ENCODE measurements at places on chromosomes 4 and X.

GRCh38 chrX:13215729-13216128 is 104.1 kb downstream of the ATXN3L start:
- no peak for DNase-seq

GRCh38 chr4:17328141-17328815 is 183.6 kb downstream of the QDPR start:
- DNase-seq = no peak

DNA sequence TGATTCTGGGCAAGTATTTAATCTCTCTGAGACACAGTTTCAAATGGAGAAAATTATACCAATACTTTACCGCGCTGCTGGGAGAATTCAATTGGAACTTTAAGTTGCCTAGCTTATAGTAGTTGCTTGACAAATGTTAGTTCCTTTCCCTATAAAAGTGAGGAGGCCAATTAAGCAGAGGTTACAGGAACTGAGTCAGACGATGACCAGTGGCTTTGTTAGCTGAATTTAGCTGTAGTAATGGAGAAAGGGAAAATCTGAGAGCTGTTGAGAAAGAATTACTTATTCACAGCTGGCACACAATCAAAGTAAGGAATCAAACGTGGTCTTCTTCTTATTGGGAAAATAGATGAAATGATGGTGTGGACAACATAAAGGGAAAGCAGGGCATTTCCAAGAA is 29.6 kb downstream of the SMARCA1 start:
- no peak for DNase-seq

DNA sequence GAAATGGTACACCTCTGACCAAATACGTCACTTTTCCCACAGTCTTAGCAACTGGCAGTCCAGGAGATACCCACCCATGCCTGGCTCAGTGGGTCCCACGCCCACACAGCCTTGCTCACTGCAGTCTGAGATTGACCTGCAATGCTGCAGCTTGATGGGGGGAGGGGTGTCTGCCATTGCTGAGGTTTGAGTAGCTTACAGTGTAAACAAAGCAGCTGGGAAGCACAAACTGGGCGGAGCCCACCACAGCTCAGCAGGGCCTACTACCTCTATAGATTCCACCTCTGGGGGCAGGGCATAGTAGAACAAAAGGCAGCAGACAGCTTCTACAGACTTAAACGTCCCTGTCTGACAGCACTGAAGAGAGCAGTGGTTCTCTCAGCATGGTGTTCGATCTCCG is 52.7 kb downstream of the AMER1 start:
- no peak for DNase-seq

DNA sequence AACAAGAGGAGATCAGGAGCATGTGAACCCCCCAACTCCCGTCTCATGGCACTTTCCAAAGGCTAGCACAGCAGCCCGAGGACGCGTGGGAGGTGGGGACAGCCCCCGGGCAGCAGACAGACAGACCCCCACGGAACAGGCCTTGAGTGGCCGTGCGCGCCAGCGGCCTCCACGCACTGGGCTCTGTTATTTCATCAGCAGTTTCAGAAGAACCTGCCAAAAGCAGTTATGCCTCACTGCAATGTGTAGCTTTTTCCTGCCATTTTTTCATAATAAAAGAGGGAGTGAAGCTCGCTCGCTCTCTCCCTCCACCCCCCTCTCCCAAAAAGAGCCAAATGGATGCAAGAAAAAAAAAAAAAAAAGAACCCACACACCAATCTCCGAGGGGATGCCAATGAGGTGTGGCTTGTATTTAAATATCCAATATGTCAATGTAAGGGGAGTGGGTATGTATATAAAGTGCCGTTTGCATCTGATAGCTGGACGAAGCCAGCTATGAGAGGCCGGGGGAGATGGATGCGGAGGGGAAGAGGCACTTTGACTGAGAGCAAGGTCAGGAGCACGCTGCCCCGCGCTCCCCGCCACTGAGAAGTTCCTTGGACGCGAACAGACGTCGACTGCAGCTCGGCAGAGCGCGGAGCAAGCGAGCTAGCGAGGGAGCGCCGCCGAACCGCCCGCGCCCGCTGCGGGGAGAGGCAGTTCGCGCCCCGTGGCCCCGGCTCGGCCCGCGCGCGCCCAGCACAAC is at the start of gene FGF16:
Gene FGF16, plus strand, starts transcription at position 482 of the 745 bp plus-strand sequence. CDS start 286 bp downstream, outside the sequence.
- DNase-seq = no peak

DNA sequence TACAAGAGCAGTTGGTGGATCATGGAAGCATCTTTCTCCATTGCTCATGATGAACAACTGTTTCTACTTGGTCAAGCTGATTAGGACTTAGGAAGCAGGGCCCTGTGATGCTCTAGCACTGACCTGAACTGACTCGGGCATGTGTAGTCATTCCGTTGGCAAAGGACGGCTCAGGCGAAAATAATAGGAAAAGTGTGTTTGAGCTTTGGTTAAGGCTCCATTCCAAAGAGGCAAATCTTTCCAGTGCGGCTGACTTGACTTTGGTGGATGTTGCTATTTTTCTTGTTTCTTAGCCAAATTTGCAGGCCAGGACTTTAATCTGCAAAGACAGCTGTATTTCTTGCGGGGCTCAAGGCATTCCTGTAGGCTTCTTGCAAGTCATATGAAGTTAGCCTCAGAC is 39.5 kb downstream of the ZNF518B start:
- no peak for DNase-seq

- DNase-seq = no peak
Observed at GRCh38 chr4:25172961-25173915, 13.0 kb upstream of the SEPSECS start.

DNA sequence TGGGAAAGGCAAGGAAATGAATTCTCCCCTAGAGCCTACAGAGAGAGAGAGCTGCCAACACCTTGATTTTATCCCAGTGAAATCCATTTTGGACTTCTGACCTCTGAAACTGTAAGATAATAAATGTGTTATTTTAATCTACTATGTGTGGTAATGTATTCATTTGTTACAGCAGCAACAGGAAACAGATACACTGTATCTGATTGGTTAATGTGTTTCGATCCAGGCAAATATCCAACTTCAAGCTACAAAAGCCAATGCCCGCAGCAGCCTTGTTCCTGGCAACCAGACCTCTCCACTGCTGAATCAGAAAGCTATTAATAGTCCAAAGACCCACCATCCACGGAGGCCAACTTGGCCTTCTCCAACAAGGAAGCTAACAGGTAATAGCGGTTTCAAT is 318.1 kb downstream of the PTTG2 start:
- DNase-seq = no peak

DNA sequence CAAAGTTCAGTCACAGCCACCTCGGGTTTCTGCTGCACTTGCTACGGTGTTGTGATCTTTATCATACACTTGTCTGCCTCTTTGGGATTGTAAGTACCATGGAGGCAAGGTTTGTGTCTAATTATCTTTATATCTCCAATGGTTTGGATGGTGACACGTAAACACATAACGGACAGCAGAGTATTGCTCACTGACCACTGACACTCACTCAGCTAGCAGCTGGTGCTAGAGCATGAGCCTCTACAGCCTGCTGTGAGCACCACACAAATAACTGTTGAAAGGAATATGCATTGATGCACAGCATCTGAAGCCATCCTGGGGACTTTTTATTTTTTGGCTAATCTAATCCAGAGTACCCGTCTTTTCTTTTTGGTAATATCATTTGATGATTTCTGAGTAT is 156.0 kb downstream of the DCLK2 start:
- DNase-seq = no peak

GRCh38 chrX:113384628-113385027 is 544.0 kb upstream of the AMOT start:
- no peak for DNase-seq
